ENCODE measurements at places on chromosomes 2 and 18.
A peak's percentile ranks its signal among the peaks of the same experiment; 100 is the strongest.

GRCh38 chr2:216023055-216023648 lies 9.8 kb upstream of the MREG start:
- no peak for DNase-seq

GRCh38 chr18:45386041-45386655 lies 229.1 kb upstream of the SLC14A2 start:
- peak; percentile 52 for DNase-seq

- no peak for DNase-seq
Measured at GRCh38 chr2:20282916-20283592, 58.1 kb upstream of the SDC1 start.

- no peak for DNase-seq
Measured at GRCh38 chr18:57816208-57816954, 13.3 kb upstream of the ATP8B1 start.

- DNase-seq = peak; percentile 30
Measured at GRCh38 chr2:16666449-16666801, 791 bp upstream of the CYRIA start.

DNA sequence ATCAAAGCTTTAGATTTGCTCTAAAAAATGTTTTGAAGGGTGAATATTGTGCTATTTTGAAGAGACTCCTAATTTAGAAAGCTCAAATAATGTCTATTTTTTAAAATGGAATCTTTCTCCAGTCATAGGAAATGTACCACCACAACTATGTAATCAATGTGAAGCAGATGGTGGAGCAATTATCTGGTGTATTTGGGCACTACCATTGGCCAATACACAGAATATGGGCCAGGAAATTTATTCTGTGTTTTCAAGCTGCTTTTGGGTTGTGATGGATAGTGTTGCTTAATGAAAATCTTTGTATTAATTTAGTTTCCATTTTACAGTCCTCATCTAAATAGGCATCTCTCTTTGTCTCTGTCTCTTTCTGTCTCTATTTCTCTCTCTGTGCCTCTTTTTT lies 17.1 kb upstream of the VWC2L start:
- DNase-seq = no peak

GRCh38 chr2:21042958-21043743 lies 722 bp downstream of the APOB start:
- DNase-seq = peak; percentile 67

- no peak for DNase-seq
Measured at GRCh38 chr18:80127635-80128034, 18.6 kb downstream of the ADNP2 start.

DNA sequence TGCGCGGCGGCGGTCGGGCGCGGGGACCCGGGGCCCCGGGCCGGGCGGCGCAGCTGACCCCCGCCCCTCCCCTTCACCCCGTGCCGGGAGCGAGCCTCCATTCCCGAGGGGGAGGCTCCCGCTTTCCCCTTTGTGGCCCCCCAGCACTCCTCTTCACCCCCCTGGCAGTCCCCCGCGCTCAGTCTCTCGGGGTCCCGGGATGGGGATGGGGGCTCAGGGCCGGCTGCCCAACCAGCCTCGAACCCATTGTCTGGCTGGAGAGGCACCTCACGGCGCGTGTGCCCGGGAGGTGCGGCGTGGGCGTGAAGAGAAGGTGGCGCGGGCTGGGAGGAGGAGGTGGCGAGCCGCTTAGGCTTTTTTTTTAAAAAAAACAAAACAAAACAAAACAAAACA lies 748 bp downstream of the FMNL2 start:
- no peak for DNase-seq

- no peak for DNase-seq
Measured at GRCh38 chr2:240933048-240933965, 27.2 kb downstream of the CROCC2 start.

- DNase-seq = no peak
Measured at GRCh38 chr18:34083910-34084535, 140.7 kb downstream of the NOL4 start.

- peak; percentile 2 for DNase-seq
Measured at GRCh38 chr18:69484699-69485396, 84.2 kb downstream of the DOK6 start.

DNA sequence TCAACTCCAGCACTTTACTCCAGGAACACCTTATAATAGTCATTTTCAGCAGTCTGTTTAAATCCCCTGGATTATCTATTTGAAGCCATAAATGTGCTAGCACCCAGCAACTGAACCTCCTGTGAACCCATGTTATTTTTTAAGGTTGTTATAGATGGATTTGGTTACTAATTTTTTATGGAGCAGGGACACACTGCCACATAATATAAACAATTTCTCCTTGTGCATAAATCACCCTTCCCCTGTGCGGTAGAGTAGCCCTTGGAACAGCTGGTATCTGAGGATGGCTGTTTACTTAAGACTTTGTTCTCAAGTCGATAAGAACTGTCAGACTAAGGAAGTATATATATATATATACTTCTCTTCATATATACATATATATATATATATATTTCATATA lies 367.4 kb downstream of the EPHA4 start:
- no peak for DNase-seq

GRCh38 chr2:63676135-63676534 lies 87.4 kb downstream of the MDH1 start:
- no peak for DNase-seq

GRCh38 chr2:240931319-240931949 lies 25.3 kb downstream of the CROCC2 start:
- DNase-seq = no peak

DNA sequence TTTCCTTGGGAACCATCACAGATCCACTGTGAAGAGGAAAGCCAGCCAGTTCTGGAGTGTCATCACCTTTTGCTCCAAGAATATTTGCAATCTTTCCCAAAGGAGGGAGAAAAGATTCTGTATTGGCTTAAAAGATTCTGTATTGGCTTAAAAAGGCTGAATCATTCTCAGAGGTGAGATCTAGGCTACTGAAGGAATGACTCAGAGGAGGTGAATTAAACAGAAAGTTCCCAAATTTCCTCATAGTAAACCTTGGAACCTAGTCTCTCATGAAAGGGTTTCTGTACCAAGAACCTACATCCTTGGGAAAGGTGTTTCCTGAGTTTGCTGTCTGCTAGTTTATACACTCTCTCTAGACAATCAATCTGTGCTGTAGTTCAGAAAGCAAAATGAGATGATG lies 34.1 kb upstream of the GRB14 start:
- DNase-seq = no peak

GRCh38 chr18:39564716-39565115 lies 1999.1 kb upstream of the CELF4 start:
- no peak for DNase-seq

GRCh38 chr2:28539118-28539541 lies 43.3 kb downstream of the PLB1 start:
- DNase-seq = no peak

DNA sequence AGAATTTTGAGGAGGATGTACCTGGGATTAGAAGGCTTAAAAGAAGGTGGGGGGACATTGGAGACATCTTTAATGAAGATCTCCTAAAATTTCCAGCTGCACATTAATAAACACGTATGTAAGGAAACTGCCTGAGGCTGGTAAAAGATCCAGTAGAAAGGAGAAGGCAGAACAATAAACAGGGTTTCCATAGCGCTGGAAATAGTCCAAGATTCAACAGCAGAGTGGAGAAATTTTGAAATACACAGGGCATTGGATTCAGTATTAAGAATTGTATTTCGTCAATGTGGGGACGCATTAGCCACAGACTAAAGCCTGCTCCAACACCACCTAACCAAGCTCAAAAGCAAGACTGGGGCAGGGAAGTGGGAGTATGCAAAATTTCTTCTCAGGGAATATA lies 606.9 kb upstream of the NRXN1 start:
- no peak for DNase-seq

- DNase-seq = no peak
Measured at GRCh38 chr2:96195410-96196066, 13.1 kb downstream of the STARD7 start.

DNA sequence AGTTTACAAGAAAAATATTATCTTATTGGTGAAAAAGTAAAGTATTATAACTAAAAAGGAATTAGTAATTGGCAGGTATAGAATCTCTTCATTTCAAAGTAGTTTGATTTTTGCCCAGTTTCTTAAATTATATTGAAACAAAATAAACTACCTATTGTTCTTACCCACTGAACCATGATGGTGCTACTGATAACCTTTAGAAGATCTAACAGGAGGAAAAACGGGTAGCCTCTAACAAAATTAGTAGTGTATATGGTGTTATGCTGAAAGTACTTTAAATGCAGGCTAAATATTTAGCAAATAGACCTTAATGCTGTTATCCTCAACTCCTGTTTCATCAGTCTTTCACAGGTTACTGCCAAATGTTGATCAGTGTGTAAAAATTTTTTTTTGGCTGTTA lies 19.1 kb downstream of the MRPS9 start:
- no peak for DNase-seq

- DNase-seq = no peak
Measured at GRCh38 chr18:3704556-3705344, 254.8 kb downstream of the TGIF1 start.

GRCh38 chr2:7262727-7263126 lies 345.5 kb downstream of the RNF144A start:
- DNase-seq = no peak

DNA sequence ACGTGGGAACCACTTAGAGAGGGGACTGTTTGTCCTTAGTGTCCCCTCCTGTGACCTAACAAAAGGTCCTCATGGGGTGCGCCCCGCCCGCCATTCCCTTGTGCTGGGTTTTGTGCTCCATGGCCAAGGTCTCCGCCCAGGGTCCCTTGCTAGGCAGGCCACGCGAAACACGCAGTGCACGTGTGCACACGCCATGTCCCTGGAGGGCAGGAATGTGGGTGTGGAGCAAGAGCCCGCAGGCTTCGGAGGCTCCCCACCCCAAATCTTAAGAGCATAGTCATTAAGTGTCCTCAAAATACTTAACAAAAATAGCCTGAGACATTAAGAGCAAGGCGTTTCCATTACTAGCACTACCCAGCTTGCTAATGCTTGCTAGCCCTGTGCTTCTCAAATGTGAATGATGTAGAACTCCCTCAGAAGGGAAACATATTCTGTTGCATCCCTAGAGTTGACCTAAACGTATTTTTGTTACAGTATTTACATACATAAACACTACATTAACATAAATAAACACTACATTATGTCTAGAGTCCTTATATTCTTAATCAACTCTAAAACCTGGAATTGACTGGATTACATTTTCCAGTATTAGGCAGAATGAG lies 117.6 kb upstream of the APCDD1 start:
- no peak for DNase-seq

- no peak for DNase-seq
Measured at GRCh38 chr2:236607471-236608187, 38.0 kb downstream of the ACKR3 start.

All from NT2/D1 (cell line).